ENCODE measurements at places on chromosomes 4 and X.

- DNase-seq: no peak
Measured at GRCh38 chr4:146640021-146640464, 1.4 kb downstream of the POU4F2 start.

DNA sequence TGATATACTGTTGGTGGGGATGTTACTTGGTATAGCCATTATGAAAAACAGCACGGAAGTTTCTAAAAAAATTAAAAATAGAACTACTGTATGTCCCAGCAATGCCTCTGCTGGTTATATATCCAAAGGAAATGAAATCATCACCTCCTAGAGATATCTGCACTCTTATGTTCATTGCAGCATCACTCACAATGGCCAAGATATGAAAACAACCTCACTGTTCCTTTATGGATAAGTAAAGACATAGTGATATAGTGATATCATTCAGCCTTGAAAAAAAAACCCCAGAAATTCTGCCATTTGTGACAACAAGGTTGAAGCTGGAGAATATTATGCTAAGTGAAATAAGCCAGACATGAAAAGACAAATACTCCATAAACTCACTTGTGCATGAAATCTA lies 543.8 kb upstream of the SLIT2 start:
- DNase-seq: no peak

- DNase-seq: no peak
Measured at GRCh38 chr4:94976371-94977011, 218.7 kb downstream of the BMPR1B start.

DNA sequence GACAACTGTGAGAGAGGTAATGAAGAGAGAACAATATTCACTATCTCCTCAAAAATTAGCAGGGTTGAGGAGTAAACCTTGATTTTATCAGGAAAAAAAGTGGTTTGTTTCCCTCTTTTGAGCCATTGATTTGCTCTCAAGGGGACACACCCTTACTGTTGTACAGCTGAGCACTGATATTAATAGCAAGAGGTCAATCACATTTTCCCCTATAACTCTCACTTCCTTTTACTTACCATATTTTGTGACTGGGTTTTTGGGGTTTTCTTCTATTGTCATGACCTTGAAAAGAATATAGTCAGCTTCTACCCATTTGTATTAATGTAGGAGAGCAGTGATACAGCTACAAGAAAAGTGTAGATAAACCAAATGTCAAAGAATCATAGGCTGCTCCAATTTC lies 70.2 kb upstream of the LONRF3 start:
- no peak for DNase-seq

DNA sequence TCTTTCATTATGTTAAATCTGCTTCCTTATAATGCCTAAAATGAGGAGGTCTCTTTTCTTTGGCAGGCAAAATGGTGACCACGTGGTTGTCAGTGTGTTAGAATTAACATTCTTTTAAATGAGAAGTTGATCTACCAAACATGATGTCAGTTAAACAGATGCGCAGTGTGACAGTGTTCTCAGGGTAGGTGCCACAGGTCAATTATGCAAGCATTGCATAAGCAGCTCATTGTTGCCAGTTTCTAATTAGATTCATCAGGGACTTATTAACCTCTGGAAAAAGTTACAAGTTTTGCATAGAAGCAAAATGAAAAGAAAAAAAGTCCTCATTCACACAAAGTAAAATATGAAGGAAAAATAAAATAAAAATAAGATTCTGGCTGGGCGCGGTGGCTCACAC lies 324.1 kb upstream of the GALNT7 start:
- DNase-seq: no peak

GRCh38 chr4:52619591-52619931 lies 39.5 kb downstream of the USP46 start:
- no peak for DNase-seq

DNA sequence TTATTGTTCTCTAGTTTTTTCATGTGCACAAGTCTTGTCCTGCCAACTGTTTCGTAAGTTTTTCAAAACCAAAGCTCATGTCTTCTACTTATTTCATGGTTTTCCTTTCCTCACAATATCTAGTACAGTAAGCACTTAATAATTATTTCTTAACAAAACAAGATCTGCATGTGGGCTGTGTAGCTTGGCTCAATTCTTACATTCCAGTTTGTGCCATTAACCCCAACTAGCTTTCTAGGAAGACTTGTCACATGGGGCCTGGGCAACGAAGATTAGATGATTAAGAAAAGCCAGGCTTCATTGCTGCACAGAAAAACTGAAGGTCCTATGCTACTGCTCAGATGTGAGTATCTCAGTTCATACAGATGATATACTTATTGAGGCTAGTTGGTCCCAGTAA lies 155.3 kb upstream of the TEX13A start:
- no peak for DNase-seq

GRCh38 chr4:70658418-70658817 lies 7.9 kb downstream of the JCHAIN start:
- no peak for DNase-seq

DNA sequence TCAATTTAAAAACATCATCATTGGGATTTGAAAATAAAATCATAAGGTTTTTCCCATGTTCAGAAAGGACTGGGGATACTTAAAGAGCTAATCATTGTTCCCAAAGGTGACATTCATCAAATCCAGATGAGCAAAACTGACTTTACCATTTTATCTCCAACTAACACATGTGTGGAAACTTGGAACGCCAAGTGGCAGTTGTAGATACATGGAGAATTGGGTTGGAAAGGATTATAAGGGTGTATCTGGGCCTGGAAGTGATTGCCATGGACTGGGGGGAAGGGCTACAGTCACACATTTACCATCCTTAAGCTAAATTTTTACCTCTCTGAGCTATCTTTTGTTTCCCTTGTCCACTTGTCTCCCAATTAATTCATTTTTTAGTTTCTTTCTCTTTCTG lies 203.4 kb downstream of the SLC39A8 start:
- DNase-seq: no peak

DNA sequence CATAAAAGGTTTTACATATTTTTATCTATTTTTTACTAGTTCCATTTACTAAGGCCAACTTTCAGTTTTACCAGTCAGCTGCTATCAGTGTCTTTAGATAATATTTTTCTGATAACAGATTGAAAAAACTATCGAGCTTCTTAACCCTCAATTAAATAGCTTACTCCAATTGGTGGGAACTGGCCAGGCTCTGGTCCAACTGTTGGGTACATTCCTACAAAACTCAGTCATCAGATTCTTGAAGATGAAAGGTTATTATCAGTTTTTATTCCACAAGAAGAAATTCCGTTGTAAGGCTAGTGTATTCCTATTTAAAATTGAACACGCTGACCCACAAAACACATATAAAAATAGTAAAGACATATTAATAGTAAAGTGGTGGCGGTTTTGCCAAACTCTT lies 346.2 kb downstream of the MAPK10 start:
- no peak for DNase-seq

DNA sequence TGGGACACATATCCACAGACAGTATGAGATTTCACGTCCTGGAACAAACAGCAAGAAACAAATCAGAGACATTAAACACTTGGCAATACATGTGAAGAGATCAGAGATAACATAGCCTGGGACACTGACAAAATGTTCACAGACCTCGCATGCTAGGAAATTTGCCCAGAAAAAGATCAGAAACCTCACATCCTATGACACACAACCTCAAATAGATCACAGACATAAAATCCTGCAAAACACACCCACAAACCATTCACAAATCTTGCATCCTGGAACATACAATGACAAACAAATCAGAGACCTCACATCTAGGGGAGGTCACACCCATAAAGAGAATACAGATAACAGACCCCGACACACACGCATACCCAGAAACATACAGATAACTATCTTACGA lies 18.0 kb downstream of the SUV39H1 start:
- no peak for DNase-seq

DNA sequence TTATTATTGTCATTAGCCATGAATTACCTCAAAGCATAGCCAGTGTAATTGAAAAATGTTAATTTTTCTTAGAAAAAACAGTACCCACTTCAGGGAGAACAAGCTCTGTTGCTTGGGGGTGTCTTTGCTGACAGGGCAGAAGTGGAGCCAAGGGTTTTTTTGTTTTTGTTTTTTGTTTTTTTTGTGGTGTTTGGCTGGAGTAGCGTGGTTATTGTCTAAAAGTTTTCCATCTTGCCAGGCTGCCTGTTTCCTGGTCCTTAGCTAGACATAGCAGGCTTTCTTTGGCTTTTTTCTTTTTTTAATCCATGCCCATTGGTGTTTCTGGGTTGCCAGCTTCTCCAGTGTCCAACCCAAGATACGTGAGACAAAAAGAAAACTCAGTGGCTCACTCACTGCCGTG lies 61.5 kb downstream of the CASP3 start:
- DNase-seq: no peak

DNA sequence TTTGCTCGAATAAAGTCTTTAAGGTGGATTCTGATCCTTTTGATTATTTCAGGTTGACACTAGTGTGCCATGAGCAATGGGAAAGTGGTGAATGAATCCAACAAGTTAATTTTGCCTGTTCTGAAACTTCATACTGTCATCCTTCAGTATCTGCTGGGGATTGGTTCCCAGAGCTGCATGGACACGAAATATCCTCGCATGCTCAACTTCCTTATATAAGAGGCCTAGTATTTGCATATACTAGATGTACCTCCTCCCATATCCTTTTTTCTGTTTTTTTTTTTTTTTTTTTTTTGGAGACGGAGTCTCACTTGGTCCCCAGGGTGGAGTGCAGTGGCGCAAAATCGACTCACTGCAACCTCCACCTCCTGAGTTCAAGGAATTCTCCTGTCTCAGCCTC lies 23.0 kb upstream of the PDS5A start:
- no peak for DNase-seq

GRCh38 chrX:39767446-39767845 lies 330.3 kb downstream of the BCOR start:
- no peak for DNase-seq

DNA sequence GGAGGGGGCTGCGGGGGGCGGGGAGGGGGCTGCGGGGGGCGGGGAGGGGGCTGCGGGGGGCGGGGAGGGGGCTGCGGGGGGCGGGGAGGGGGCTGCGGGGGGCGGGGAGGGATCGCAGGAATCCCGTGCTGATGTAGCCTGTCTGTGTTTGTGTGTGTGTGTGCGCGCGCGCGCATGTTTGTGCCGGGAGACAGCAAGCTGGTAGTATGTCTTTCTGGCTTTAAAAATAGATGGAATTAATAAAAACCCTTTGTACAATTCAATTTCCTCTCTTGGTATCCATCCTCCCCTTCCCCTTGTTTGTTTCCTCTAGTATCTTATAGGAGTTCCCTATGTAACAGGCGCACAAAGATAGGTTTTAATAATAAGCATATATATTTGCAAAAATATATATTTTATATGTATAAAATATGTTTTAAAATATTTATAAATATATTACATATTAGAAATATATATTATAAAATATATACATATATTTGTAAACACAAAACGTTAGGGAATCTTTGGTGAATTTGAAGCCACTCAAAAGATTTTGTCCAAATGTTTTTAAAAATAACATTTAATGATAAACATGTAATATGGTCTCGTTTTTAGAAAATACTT lies 782 bp downstream of the ARHGAP24 start:
- DNase-seq: peak; percentile 58

- DNase-seq: no peak
Measured at GRCh38 chr4:37132351-37132974, 112.1 kb upstream of the NWD2 start.

DNA sequence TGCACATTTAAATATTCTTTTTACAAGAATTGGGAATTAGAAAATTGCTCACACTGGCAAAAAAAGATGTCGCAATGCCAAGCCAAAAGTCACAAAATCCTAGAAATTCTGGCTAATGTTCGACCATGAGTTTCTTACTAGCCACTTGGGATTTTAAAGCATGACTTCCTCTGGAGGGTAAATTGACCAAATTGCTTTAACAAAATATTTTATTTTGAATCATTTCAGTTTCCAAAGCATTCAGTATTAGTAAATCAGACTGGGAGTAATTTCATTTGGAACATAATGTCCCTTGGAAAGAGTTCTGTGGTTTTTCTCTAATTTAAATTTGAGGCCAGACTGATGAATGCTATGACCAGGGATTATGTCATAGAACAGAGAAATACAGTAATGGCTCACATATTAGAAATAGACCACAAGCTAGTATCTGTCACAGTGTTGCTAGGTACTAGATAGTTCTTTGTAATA lies 7.6 kb upstream of the CXCL5 start:
- DNase-seq: no peak

- DNase-seq: no peak
Measured at GRCh38 chrX:96889726-96890125, 6.0 kb downstream of the RPA4 start.

- DNase-seq: no peak
Measured at GRCh38 chr4:18777190-18777930, 755.8 kb upstream of the LCORL start.

DNA sequence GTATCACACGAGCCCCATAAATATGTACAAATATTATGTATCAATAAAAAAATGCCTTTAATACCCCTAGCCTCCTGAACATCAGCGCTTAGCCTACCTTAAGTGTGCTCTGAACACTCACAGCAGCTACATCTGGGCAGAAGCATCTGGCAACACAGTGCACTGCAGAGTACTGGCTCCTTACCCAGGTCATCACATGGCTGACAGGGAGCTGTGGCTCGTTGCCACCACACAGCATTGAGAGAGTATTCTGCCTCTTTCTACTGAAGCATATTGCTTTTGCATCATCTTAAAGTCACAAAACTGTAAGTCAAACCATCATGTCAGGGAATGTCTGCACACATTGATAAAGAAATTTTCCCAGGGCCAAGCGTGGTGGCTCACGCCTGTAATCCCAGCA lies 55.2 kb downstream of the TRIML1 start:
- no peak for DNase-seq

DNA sequence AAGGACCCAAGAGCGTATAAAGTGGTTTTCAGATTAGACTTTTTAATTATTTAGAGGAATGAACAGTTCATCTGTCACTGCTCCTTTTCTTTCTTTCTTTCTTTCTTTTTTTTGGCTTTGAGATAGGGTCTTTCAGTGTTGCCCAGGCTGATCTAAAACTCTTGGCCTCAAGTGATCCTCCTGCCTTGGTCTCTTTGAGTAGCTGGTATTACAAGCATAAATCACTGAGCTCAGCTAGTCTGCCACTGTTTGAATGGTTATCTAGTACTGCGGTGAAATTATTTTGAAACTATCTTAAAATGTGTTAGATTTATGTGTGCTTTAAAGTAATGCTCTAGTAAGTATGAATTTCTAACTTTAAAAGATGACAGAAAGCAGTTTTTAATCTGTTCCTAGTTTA lies 6.5 kb upstream of the FRYL start:
- DNase-seq: no peak

GRCh38 chrX:107507093-107507743 lies 57.8 kb downstream of the FRMPD3 start:
- no peak for DNase-seq

GRCh38 chr4:87961993-87962392 lies 13.5 kb upstream of the SPP1 start:
- no peak for DNase-seq

DNA sequence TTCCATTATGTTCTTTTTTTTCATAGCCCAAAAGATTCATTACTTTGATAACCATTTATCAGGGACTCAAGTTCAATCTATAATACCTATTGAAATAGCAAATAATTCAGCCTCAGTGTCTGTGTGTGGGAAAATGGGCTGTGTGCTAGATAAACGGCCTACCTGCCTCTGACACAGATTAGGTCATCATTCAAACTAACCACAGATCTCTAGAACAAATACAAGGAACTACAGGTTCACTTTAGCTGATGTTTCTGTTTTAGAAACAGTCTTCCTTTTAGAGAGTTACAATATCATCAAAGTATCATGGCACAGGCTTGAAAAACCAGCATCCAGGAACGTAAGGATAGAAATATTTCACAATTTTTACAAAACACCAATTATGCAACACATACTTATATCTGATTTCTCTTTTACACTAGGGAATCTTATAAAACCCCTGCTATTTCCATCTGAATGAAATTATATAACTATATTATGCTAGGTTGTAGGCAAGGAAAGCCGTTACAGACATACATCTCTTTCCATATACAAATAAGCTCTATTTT lies 56.6 kb upstream of the MAB21L2 start:
- no peak for DNase-seq

Measured in NCI-H524 (cell line).